OCI-LY7 (cell line): ENCODE measurements at places on chromosomes 13 and 19.

DNA sequence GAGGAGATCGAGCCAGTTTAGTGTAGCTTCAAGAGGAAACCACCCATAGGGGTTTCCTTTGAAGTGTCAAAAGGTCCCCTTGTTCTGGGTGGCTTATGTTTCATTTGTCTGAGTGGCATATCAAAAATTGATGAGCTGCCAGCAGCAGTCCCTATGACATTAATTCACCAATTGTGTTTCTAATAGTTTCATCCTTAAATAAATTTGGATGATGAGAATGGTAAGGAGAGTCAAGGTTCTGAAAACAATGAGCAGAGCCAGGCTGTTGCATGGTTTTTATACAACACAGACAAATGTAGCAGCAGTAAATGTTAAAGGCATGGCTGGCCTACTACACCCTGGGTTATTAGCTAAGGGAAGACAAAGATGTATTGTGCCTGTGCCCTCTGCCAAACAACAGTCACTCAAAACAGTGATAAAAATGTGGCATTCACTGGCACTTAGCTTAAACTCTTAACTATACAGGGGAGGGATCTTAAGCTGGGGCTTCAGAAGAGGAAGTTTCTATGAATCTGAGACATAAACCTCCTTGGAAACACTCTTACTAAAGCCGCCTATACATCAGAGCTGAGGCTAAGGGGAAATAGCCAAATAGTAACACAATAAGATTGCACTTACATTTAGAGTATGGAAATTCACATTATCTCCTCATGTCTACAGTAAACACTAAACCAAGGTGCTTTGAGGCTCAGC lies 200.5 kb downstream of the POU4F1 start:
- no peak for DNase-seq

- DNase-seq, result no peak
Measured at GRCh38 chr19:53182202-53182601, 11.0 kb downstream of the ZNF665 start.

DNA sequence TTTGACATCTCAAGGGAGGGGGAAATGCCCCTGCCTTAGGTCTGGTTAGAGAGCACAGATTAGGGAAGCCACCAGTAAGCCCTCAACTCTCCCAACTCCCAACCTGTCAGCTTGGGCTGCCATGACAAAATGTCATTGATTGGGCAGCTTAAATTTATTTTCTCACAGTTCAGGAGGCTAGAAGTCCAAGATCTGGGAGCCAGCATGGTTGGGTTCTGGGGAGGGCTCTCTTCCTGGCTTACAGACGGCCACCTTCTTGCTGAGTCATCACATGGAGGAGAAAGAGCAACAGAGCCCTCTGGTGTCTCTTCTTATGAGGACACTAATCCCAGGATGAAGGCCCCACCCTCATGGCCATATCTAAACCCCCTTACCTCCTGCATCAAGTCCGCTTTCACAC lies 24.2 kb downstream of the C19orf12 start:
- peak; percentile 62 for DNase-seq

- DNase-seq, result no peak
Measured at GRCh38 chr13:100526318-100527000, 62.1 kb downstream of the GGACT start.

DNA sequence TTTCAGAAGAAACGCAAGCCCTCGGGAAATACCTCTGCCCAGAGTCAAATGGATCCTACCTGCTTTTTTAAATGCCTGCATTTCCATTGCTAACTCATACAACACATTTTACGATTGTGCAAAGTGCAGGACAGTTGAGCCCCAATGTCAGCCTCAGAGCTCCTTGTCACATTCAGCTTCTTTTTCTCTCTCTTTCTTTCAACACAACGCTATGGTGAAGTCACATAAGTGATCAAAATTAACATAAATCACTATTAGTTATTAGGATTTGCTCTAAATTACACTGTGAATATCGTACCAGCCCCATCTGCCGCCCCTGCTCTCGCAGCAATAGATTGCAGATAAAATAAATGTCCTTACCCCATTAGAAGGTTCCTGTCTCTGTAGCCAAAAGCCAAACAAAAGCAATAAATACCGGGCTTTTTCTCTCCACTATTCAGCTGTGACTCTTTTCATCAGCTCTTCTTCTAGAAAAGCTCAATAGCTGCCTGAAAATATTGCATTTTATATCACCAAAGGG lies 8.8 kb downstream of the POU4F1 start:
- DNase-seq, result no peak

DNA sequence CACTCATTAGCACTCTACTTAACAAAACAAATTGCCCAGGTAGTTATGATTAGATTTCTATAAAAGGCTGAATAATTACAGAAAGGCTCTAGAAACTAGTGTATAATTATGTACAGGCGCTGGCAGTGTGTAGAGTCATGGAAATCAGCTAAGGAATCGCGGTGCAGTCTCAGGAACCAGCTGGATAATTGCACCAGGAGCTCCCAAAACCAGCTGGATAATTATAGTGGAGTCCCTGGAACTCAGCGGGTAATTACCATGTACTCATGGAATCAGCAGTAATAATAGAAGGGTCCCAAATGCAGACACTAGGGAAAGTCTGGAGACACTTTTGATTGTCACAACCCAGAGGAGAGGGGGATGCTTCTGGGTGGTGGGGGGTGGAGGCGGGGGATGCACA lies 23.2 kb upstream of the TTYH1 start:
- no peak for DNase-seq

GRCh38 chr13:103388839-103389238 lies 322.6 kb upstream of the SLC10A2 start:
- DNase-seq, result no peak

DNA sequence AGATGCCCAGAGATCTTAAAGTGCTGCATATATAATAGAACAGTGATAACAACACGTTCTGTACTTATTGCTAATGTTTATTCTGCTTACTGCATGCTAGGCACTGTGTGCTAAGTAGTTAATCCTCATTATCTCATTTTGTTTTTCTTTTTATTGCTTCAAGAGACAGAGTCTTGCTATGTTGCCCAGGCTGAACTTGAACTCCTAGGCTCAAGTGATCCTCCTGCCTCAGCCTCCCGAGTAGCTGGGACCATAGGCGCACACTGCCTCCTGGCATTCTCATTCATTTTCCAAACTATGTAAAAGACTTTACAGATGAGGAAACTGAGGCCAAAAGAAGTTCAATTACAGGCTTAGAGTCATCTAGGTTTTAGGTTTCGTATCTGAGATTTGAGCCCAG lies 548.4 kb downstream of the GPC6 start:
- no peak for DNase-seq

DNA sequence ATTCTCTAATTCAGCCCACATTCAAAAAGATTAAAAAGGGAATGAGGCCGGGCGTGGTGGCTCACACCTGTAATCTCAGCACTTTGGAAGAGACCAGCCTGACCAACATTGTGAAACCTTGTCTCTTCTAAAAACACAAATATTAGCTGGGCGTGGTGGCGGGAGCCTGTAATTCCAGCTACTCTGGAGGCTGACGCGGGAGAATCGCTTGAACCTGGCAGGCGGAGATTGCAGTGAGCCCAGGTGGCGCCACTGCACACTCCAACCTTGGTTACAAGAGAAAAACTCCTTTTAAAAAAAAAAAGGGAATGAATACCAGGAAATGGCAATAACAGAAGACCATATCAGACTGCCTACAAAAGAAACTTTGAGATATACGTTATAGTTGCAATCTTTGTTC lies 1244.5 kb downstream of the PCDH9 start:
- no peak for DNase-seq

DNA sequence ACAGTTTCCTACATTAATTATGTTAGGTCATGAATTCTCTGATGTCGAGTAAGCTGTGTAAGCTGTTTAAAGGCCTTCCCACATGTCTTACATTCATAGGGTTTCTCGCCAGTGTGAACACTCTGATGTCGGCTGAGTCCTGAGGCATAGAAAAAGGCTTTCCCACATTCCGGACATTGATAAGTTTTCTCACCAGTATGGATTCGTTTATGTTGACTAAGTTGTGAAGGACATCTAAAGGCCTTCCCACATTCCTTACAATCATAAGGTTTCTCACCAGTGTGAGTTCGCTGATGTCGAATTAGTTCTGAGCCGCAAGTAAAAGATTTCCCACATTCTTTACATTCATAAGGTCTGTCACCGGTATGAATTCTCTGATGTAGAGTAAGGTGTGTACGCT lies 24.9 kb downstream of the ZNF850 start:
- no peak for DNase-seq

DNA sequence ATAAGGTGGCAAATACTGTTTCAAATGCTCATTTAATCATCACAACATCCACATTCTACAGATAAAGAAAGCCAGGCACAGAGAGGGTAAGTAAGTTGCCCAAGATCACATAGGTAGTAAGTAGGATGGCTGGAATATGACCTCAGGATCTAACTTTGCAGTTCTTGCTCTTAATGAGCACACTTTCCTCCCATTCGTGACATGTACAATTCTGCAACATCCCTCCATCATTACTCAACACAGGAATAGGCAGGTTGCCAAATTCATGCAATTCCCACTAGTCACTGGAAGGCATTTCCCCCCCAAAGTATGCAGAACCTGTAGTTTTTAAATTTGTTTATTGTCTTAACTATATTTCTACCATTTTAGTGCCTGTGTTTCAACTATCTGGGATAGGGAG lies 109.2 kb downstream of the OLFM4 start:
- DNase-seq, result no peak

- no peak for DNase-seq
Measured at GRCh38 chr13:100811024-100811865, 136.7 kb upstream of the TMTC4 start.

- DNase-seq, result no peak
Measured at GRCh38 chr13:31468114-31468902, 268.5 kb downstream of the B3GLCT start.

- no peak for DNase-seq
Measured at GRCh38 chr19:55336101-55336500, 3.6 kb upstream of the KMT5C start.

DNA sequence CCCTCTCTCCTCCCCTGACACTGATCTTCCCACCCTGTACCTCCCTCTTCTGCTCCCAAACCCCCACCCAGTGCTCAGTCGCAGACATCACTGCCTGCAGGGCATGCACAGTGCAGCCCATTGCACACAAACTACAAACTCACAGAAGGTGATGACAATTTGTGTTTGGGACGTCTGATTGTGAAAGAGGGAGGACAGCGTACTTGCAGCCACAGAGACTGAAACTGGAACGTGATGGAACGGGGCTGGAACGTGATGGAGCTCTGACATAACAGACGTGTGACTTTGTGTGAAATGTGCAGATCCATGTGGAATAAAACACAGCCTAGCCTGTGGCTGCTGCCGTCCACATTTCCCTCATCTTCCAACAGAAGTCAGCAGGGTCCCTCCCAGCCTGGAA lies 57.3 kb upstream of the CEACAM8 start:
- no peak for DNase-seq
